ENCODE measurements at places on chromosomes 3 and 15.

GRCh38 chr15:81284256-81285031 lies 39.5 kb downstream of the STARD5 start:
- DNase-seq = no peak

DNA sequence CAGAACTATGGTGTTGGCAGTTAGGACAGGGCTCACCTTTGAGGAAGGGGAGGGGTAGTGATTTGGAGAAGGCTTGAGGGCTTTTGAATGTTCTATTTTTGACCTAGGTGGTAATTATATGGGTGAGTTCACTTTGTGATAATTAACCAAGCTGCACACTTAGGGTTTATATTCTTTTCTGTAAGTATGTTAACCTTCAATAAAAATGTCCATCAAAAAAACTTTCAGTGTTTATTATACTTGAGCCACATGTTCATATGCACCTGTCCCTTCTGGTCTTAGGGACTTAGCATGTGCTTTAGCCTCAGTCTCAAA lies 28.4 kb downstream of the PDE8A start:
- DNase-seq = no peak

DNA sequence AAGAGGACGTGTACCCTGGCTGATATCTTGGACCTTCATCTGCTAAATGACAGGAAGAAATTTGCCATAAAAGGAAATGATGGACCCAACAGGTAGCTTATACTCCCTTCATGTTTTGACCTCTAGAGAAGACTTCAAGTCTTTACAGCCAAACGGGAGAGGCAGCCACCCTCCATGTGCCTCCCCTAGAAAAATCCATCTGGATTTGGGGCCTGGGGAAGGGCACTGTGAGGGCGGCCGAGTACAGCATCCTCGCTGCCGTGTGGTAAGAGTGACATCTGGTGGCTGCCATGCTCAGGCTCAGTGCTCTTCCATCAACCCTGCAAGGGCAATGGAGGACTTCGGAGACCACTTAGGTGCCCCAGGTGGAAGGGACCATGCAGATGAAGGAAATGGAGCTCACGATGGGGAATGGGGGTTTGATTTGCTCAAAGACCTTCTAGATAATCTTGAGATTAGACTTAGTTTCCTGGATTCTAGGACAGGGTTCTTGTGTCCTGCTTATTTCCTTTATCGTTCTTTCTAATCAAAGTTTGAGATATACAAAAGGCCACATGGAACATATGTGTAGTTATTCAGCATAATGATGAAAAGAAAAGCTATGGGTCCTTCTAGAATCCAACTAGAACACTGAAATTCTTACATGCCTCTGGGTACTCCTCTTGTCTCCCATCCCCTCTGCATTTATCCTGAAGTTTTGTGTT lies 44.4 kb downstream of the AQP9 start:
- DNase-seq = peak; percentile 46

DNA sequence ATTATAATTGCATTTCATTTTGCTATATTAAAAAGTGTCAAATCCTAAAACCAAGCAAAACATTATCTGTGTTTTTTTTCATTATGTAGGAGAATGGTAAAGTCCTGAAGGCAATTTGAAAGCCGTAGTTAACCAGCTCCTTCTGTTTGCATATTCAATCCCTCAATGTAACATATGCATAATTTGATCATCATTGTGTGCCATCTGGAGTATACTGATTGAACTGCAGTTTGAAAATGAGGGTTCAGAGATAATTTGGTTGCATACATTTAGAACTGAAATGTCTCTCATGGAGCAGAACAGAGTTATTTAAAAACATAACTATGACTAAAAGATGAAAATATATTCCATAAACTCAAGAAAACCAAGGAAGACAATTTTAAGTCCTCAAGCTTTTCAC lies 518.6 kb downstream of the GBE1 start:
- peak; percentile 0 for DNase-seq

GRCh38 chr3:66353530-66353929 lies 132.7 kb downstream of the SLC25A26 start:
- no peak for DNase-seq

DNA sequence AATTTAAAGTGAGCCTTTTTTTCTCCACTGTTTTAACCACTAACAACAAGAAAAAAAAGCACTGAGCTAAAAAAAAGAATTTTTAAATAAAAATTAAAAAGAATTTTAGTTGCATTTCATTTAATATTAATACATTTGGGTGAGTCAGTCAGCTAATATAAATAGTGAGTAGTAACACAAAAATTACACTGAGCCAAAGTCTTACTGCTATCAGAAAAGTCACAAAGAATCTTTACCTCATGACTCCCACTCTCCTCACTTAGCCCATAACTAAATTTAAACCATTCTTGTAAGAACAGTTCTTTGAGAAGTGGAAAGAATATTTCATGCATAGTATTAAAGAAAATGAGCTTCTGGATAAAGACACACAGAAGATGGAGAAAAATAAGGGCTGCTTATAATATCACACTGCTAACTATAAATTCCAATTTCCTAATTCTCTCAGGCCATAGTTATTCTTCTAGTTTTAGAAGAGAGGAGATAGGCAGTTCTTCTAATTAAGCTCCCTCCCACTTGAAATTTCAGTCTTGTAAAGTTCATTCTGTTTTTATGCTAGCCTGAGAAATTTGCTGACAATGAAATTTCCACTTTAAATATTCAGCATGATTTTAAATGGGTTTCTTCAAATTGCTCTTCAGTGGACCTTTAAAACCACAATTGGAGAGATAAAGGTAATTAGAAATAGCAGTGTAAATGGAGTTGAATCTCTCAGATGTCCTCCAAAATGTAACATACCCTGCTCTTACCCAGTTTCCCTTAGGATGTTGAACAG lies 17.6 kb downstream of the SHQ1 start:
- DNase-seq = no peak

DNA sequence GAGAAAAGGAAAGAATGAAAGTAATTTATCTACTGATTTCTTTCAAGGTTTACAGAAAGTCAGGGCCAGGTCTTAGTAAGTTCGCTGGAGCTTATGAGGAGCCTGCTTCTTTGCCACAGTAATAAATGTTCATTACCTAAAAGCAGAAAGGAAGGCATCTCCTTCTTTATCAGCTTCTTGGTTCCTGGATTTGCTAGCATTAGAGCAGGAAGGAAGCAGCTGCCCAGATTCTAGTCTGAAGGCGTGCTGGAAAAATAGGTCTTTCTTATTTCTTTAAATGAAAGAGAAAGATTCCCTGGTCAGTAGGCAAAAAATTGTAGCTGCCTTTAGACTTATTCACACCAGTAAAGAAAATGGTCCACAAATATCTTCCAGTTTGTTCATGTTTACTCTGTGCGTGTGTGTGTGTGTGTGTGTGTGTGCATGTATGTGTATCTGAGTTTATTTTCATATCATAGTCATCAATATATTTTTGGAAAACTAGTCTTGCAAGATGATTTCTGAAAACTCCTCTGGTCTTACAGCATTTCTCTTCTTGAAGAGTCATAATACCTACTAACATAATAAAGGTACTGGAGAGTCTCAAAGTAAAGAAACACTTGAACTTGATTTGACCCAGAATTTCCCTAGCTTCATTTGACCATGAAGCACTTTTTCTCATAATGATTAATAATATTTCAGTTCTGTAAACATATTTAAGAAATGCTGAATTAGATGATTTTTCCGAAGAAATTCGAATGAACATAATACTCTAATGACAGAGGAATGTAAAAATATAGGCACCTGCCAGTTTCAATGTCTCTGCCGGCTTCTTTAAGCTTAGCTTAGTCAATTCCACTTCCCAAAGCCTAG lies 255.3 kb upstream of the ZPLD1 start:
- no peak for DNase-seq

GRCh38 chr3:110623571-110623970 lies 448.0 kb upstream of the NECTIN3 start:
- DNase-seq = no peak

GRCh38 chr3:106715286-106715685 lies 662.0 kb upstream of the CCDC54 start:
- no peak for DNase-seq

DNA sequence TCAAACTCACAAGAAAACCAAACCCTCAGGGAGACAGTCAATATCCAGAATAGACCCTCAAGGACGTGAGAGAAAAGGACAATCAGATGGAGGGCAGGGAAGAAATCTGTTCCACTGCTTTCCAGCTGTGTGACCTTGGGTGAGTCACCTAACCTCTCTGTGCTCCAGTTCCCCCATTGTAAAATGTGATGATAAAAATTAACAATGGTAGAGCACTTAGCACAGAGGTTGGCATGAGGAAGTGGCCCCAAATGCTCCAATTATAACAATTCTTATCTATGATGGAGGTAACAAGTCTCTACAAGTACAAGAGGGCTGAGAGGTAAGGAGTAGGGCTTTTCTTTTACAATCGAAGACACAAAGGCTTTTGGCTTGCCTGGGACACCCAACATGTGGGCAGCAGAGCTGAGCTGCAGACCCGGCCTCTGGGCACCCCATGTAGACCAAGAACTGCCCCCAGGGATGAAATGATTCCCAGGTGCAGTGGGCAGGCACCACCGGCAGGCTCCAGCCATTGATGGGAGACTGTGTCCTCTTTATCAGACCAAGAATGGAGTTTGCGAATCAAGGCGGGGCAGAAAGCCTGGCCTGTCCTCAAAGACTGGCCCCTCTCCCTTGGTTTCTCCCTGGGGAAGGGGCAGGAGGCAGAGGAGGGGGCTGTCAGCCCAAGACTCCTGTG lies 22.0 kb downstream of the WNT7A start:
- no peak for DNase-seq

- no peak for DNase-seq
Measured at GRCh38 chr15:26841941-26842340, 24.9 kb upstream of the GABRA5 start.

Data from NCI-H345 (cell line).